ENCODE measurements at places on chromosomes 11 and 22.
A peak's percentile ranks its signal among the peaks of the same experiment; 100 is the strongest.

GRCh38 chr11:133202816-133203215 lies 329.5 kb downstream of the OPCML start:
- no peak for DNase-seq

GRCh38 chr22:45064313-45065278 lies 54.8 kb upstream of the PHF21B start:
- DNase-seq = peak; percentile 87

DNA sequence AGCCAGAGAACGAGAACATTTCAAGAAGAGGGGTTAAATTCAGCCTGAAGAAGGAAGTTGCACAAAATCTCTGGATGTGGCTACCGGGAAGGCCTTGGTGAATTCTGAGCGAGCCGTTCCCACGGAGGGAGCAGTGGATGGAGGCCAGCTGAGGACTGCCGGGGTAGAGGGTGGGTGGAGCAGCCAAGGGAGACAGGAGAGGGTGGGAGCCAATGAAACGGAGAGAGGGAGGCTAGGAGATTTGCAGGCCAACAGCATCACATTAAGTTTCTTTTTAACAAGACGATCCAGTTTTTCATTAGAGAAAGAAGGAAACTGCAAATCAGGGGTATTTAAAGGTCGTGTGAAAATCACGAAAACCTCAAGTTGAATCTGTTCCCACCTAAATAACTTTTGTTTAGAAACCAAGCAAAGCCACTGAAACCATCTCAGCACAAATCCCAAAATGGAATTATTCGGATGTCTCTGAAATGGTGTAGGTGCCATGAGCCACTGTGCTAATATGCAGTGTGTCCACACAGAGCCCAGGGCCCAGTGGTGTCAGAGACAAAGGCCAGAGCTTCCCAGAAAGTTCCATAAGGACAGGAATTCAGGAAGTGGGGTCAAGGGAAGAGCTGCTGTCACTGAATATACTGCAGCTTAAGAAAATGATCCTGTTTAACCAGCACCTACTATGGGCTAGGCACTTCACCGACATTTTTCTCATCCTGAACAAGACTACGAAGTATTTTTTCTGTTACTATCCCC lies 59.7 kb upstream of the SLC35C1 start:
- DNase-seq = peak; percentile 21

GRCh38 chr11:132217856-132218255 lies 847.4 kb downstream of the NTM start:
- DNase-seq = no peak

Measured in AG20443 (cell line).